ENCODE measurements at places on chromosomes 7 and 10.

- DNase-seq = no peak
Measured at GRCh38 chr7:23490357-23491135, 20.3 kb upstream of the IGF2BP3 start.

DNA sequence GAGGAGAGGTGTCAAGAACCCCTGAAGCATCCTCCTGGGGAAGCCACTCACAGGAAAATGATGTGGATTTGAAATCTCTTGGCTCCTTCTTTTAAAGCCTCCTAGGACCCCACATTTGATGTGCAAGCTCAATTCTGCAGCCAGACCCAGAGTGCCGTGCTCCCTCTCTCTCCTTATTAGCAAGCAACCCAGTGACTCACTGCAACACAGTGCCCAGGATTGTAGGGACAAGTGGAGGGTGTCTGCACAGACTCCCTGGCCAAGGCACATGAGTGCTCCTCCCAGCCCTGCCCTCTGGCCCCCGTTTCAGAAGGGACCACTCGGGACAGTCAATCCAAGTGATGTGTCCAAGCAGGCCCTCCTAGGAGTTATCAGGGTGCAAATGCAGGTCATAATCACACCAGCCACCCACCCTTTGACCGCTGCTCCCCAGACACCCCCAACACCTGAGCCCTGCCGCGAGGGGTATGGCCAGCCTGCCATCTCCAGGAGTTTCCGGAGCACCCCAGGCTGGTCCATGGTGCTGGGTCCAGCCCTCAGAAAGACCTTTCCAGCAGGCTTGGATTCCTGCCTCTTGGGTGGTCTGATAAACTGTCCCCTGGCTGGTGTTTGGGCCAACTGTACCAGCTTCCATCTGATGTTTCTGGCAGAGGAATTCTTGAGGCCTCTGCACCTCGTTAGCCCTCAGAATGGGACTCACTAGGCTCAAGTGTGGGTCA is 54.5 kb upstream of the CXCL12 start:
- no peak for DNase-seq

DNA sequence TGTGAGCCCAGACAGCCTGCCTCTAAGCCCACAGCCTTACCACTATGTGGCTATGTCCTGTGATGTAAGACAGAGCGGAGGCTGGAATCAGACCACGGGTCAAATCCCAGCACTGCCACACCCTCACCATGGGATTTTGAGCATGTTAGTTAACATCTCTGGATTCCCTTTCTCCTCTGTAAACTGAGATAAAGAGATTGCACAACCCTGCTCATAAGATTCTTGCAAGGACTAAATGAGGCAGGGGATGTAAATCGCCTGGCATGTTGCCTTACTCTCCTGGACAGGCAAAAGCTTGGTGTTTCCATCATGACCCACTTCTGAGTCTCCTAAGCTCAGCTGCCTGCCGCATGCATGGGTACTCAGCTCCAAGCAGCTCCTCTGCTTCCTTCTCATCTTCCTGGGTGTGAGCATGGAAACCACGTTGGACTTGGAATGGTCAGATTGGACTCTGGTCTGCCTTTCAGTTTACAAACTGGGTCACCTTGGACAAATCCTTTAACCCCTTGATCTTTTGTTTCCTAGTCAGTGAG is 41.3 kb upstream of the MTURN start:
- no peak for DNase-seq

DNA sequence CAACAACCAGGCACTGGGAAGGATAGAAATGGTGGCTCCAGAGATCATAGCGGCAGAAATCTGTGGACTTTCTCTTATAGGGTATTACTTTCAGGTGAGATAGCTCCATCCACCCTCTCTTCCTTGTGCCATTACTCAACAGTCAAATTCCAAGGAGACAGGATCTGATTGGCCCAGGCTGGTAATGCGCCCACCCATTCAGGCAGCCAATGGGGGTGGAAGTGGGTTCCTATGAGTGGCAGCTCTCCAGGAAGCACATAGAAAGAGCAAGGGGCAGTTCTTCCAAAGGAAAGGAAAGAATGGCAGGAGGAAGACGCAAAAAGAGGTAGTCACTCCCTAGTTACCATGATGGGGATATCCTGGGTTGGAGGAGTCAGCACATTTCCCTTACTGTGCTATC is 94.4 kb downstream of the STRA8 start:
- DNase-seq = no peak

- no peak for DNase-seq
Measured at GRCh38 chr7:158109364-158110033, 478.1 kb downstream of the PTPRN2 start.

DNA sequence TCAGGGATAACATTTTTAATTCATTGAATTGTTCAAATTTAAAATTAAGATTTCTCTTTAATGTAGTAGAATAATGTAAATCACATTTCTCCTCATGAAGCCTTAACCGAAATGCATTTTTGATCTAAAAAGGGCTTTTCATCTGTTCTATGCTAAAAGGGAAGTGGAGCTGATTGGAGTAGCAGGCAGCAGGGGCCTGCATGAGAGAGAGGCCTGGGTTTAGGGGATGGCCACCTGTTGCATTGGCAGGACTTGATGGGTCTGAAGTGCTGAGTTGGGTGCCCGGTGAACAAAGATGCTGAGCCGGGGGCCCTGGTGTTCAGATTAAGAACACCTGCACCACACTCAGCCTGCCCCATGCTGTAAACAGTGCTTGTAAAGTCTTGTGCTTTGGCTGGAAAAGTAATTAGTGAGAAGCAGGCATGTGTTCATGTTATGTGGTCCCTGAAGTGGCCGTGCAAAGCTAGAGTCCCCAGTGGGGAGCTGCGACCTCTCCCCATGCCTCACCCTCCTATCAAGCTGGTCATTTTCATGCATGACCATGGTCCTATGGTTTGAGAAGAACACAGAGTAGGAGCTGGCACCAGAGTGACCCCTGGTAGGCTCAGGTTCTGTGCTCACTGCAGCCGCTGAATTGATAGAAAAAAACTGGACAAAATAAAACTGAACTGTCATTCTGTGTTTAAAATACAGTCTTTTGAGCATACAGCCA is 124.3 kb downstream of the ADCY1 start:
- no peak for DNase-seq

- DNase-seq = no peak
Measured at GRCh38 chr7:112262855-112263487, 56.5 kb downstream of the ZNF277 start.

DNA sequence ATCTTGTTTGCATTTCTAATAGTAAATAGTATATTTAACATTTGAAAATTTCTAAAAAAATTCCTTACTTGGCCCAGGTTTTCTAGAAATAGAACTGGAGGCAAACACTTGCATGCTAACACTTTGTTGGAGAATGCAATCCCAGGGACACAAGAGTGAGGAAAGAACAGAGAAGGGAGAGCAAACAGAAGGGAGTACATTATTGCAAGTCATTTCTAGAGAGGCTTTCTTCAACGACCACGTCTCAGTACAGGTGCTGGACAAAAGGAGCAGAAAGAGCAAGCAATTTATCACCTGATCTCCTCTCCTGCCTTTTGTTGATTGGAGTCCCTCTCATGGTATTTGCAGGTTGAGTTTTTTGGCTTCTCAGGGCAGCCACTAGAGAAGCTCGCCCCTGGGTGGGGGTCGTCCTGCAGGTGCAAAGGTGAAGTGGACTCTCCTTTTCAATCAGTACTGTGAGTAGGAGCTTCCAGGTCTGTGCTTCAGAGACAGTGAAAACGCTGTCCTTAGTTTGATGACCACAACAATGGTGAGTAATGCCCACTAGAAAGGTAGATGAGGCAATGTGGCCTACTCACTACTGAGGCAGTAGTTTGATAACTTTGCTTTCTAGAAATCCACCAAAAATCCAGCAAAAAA is 5.2 kb downstream of the CPED1 start:
- no peak for DNase-seq

- DNase-seq = no peak
Measured at GRCh38 chr10:78892338-78893176, 176.2 kb upstream of the ZMIZ1 start.

DNA sequence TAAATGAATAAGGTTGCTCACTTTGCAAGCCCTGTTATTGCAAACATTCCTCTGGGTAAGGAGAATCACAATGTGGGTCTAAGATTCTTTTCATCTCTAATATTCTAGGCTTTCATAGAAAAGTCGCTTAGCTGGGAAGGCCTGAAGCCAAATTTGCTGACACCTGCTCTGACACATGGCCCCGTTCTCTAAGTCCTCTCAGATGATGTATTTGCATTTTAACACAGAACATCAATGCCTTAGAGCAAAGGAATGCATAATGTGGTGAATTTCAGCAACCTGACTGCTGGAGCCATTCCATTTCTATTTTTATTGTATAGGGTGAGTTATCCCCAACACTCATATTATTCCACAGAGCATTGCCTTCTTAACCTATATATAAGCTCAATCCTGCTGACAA is 682.1 kb upstream of the NRP1 start:
- DNase-seq = no peak

DNA sequence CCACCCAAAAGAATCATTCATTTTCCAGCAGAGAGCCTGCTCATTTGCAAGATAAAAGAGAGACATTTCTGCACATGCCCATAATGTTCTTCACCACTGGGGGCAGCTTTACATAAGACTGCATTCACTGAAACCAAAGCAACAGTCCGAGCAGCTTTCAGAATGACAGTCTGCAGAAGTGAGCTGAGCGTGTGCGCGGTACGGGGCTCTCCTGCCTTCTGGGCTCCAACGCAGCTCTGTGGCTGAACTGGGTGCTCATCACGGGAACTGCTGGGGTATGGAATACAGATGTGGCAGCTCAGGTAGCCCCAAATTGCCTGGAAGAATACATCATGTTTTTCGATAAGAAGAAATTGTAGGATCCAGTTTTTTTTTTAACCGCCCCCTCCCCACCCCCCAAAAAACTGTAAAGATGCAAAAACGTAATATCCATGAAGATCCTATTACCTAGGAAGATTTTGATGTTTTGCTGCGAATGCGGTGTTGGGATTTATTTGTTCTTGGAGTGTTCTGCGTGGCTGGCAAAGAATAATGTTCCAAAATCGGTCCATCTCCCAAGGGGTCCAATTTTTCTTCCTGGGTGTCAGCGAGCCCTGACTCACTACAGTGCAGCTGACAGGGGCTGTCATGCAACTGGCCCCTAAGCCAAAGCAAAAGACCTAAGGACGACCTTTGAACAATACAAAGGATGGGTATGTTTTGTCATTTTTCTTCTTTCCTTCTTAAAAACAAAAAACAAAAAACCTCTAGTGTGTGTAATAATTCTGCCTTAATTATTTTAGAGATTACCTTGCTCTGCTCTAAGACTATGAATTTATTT is at the start of gene LRRTM3:
TSS of gene LRRTM3 (plus strand) at position 141 of the 820 bp plus-strand sequence.
- peak; percentile 53 for DNase-seq

DNA sequence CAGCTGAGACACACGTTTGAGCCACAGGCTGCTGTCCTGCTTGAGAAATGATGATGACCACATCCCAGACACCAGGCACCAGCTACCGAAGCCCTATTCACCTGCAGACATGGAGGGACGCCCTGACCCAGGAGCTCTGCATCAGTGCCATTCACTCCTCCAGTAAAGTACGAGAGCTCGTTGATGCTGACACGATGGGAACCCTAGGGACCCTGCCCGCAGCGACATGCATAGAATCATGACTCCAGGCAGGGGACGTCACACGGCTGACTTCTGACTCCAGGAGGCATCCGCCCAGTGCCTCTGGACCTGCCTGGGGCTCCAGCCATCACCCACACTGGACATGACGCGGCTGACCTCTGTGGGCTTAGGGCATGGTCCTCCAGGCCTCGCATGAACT is 129.9 kb downstream of the ADARB2 start:
- DNase-seq = no peak

- no peak for DNase-seq
Measured at GRCh38 chr10:113617086-113617485, 46.8 kb downstream of the NRAP start.

DNA sequence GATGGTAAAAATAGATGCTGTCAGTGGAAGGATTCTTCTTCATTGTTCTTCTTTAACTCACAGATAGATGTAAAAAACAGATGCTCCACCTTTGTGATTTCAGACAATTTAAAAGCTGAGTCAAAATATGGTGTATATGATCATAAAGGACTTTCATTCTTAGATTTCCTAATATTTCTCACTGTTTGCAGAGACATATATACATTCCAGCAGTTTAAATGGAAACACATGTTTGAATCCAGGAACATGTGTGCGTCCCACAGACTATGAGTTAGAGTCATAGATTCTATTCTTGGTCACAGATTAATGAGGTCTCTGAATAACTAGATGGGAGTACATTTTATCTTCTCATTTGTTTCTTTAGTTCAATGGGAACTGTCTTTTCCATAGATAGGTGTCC is 109.6 kb downstream of the BICC1 start:
- DNase-seq = no peak

DNA sequence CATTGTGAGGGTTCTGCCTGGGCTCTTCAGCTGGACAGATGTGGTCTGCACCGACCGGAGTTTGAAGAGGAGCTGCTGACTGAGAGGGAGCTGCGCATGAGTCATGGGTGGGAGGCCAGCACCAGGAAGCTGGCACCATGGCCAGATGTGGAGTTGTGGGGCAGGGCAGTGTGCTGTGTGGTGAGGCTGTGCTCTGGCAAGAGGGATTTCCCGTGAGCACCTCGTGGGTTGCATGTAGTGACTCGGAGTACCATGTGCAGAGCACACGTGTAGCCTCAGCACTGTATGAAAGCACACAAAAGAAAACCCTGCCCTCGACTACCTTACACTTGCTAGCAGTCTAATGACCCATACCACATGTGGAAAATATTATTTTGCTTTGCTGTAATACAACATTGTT is 103.4 kb downstream of the WNT2 start:
- DNase-seq = no peak

GRCh38 chr7:94588075-94588474 is 67.9 kb downstream of the SGCE start:
- no peak for DNase-seq

- DNase-seq = no peak
Measured at GRCh38 chr7:107212725-107213124, 43.9 kb downstream of the HBP1 start.

DNA sequence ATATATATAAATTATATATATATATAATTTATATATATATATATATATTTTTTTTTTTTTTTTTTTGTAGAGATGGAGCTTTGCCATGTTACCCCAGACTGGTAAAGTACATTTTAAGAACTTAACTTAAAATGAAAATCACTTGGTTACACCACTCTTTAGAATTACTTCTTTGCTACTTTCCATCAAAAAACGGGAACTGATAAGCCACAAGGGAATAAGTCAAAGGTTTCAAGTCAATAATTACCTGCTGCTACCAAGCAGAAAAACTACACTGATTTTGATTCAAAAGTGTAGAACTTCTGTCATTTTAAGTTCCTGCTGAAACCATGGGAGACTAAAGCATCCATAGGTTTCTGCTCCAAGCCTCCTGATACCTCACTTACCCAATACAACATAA is 12.2 kb downstream of the PPA1 start:
- no peak for DNase-seq

GRCh38 chr10:76136961-76137360 is 705.5 kb downstream of the LRMDA start:
- no peak for DNase-seq

DNA sequence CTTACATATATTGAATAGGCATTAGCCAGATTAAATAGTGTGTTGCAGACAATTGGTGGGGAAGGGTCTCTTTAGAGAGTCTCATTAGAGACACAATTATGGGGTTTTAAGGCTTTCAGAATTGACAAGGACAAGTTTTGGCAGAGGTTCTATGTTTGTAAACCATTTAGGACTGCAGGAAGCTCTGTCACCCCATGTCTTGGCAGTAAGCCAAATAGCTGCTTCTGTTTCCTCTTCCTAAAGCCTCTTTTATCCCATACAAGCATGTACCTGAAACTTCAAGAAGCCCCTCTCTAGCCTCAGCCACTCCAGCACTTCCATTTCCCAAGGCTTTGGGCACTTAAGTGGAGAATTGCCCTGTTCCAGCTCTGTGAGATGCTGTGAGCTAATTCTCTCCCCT is 21.8 kb upstream of the LRRC4 start:
- DNase-seq = no peak
